ENCODE measurements at places on chromosomes 3 and 15.
A peak's percentile ranks its signal among the peaks of the same experiment; 100 is the strongest.

- no peak for DNase-seq
Observed at GRCh38 chr3:20079621-20080020, 39.4 kb downstream of the KAT2B start.

GRCh38 chr3:179697736-179698332 lies 45.0 kb downstream of the USP13 start:
- DNase-seq: no peak

GRCh38 chr3:33211444-33211843 lies 7.2 kb downstream of the SUSD5 start:
- no peak for DNase-seq

- DNase-seq: no peak
Observed at GRCh38 chr3:105323274-105323599, 43.5 kb upstream of the ALCAM start.

- DNase-seq: peak; percentile 43
Observed at GRCh38 chr3:8416965-8417364, 84.7 kb upstream of the LMCD1 start.

- DNase-seq: no peak
Observed at GRCh38 chr3:144229953-144230352, 258.3 kb downstream of the DIPK2A start.

- DNase-seq: no peak
Observed at GRCh38 chr3:119582178-119582577, 2.9 kb downstream of the ADPRH start.

- DNase-seq: peak; percentile 60
Observed at GRCh38 chr3:126752303-126753190, 48.5 kb downstream of the CHCHD6 start.

GRCh38 chr3:46231323-46231722 lies 10.9 kb upstream of the CCR3 start:
- DNase-seq: no peak

- DNase-seq: peak; percentile 53
Observed at GRCh38 chr15:33915571-33916407, 52.5 kb upstream of the CHRM5 start.

DNA sequence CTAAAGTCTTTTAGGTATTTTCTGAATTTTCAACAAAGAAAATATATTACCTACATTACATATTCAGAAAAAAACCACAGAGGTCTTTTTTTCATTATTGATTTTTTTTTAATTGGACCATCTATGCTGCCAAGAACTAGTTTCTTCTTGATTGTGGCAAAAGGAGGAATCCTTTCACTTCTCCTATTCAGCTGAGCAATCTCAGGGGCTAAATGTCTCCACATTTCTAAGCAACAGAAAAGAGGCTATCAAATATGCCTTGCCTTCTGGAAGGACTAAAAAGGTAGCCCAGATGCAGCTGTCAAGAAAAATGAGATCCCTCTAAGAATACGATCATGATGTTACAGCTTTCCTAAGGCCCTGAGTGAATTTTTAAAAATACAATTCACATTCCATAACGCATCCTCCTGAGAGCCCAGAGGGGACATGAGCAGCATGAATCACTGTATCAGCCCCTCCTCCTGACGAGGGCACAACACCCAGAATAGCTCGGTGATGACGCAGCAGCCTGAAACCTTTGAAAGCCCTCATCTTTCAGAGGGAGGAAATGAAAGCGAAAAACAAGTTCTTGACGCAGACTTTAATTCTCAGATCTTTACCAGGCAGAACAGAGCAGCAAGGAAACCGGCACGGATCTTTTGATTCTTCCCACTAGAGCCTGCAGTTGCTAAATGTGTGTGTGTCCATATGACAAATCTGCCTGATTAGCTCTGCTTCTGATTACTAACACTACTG lies 24.6 kb downstream of the RUBCN start:
- peak; percentile 43 for DNase-seq

DNA sequence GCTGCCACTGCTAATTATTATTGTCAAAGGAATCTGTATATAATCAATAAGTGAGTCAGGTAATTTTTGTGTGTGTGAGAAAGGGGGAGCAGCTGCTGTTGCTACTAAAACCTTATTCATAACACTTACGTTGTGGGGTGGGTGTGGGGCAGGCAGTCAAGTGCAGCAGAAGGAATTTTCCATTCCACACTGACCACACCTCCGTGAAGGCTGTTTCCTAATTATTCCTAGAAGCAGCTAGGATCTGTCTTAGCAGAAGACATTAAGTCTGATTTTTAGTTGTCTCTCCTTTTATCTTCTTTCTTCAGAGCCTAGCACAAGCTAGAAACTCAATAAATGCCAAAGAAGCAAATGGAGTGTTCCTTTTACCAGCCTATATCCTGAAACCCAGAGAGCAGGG lies 4.0 kb upstream of the U2SURP start:
- no peak for DNase-seq

DNA sequence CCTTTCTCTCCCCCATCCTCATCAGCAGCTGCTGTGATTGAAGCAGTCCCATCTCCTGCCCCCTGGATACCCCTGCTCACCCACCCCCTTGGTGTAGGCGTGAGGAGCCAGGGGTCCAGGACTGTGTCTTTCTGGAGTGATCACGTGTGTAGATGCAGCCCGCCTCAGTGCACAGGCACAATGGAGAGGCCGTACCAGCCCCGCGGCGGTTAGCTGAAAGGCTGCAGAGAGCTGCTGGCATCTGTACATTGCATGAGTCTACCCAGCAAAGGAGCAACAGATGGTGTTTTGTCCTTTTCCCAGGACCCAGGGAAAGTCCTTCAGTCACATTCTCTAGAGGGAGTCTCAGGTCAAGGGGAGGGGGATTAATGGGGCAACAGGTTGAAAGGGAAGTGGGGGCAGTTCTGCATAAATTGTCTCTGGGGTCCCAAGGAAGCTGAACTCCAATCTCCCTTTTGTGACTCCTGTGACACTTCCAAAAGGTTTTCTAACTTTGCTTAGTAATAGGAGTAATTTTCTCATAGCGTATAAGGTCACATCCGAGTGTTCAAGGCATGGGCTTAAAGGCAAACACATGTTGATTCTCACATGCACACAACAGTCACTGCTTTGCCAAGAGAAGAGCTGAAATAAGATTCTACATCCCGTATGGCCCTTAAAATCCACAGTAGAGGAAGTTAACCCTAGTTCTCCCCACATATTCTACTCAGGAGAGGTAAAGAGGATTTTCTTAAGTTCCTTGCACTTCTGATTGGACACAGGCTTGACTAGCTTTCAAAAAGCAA lies 7.1 kb downstream of the CSPG5 start:
- DNase-seq: no peak

DNA sequence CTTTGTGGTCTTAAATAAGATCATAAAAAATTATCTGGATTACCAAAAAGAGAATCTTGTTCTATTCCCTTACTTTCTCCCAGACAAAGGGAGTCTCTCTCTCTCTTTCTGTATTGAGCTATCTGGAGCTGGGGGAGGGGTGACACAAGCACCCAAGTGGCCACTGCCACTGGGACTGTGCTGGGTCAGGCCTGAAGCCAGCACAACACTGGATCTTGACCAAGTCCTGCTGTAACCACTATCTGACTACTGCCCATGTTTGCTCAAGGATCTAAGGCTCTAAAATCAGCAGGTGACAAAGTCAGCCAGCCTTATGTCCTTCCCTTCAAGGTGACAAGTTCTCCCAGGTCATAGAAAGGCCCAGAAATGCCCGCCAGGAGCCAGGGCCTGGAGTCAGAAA lies 75.0 kb upstream of the SPATA16 start:
- DNase-seq: no peak

GRCh38 chr3:196976941-196977340 lies 8.3 kb upstream of the PIGZ start:
- DNase-seq: no peak

- DNase-seq: no peak
Observed at GRCh38 chr3:16378920-16379319, 113.9 kb downstream of the OXNAD1 start.

DNA sequence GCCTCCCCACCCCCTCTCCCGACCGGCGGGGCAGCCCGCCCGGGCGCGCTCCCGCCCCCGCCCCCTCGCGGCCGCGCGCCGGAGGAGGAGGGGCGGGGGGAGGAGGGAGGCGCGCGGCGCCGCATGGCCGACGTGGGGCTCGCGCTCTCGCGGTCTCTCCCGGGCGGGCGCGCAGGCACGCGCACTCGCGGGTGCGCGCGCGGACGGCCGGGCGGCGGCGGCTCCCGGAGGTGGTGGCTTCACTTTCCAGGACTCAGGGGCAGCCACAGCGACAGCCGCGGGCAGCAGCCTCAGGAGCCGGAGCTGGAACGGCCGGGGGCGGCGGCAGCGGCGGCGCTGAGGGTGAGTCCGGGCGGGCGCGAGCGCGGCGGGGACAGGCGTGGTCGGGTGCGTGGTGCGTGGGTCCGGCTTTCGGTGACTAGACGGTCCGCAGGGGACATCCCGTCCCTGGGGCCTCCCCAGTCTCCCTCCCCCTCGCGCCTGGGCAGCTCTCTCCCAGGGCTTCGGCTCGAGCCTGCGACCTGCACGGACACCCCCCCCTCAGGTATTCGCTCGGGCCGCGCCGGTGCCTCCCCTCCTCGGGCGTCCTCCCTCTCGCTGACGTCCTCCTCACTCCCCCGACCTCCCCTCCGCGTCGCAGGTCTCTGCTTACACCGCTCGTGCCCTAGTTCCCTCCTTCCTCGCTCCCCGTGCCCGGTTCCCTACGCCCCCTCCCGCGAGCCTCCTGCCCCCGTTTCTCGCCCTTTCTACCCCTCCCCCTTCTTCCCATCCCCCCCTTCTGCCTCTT lies at the start of gene UBE2E2:
TSS of gene UBE2E2 (plus strand) at position 407 of the 787 bp plus-strand sequence.
- peak; percentile 45 for DNase-seq

GRCh38 chr15:60804986-60805949 lies 326.3 kb upstream of the ICE2 start:
- DNase-seq: no peak

DNA sequence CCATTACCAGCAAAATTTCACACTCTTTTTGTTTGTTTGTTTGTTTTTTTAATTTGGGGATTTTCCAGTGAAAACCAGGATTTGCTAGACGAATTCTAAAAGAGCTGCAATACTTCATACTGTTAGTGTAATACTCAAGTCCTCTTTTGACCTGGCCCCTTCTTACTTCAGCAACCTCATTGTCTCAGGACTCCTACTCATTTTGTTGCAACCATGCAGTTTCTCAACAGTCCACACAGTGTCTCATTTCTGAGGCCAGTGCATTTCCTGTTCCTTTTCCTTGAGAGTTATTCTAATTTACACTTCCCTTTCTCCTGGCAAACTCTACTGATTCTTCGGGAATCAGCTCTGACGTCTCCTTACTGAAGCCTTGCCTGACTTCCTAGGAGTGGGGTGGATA lies 35.6 kb downstream of the NSUN3 start:
- DNase-seq: peak; percentile 15

DNA sequence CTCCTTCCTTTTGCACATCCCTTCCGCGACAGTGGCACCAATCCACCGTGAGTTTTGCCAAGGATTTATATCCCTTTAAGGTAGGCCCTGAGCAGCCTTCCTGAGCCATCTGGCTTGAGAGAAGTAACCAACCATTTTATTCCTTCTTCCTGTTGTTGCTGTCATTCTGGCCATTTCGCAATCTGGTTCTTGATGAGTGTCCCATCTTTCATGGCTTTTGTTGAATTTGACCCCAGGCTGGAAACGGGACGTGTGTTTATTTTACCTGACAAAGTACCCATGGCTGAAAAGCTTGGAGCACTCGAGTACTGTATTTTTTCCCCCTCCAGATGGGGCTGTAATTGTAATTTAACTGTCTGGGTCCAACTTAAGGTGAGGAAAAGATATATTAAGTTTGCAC lies 173.4 kb downstream of the WNT5A start:
- DNase-seq: no peak

GRCh38 chr3:121819236-121819635 lies 15.6 kb downstream of the IQCB1 start:
- no peak for DNase-seq

- no peak for DNase-seq
Observed at GRCh38 chr3:141116721-141117120, 65.6 kb downstream of the SPSB4 start.

GRCh38 chr3:11591391-11592282 lies 52.1 kb downstream of the VGLL4 start:
- no peak for DNase-seq

DNA sequence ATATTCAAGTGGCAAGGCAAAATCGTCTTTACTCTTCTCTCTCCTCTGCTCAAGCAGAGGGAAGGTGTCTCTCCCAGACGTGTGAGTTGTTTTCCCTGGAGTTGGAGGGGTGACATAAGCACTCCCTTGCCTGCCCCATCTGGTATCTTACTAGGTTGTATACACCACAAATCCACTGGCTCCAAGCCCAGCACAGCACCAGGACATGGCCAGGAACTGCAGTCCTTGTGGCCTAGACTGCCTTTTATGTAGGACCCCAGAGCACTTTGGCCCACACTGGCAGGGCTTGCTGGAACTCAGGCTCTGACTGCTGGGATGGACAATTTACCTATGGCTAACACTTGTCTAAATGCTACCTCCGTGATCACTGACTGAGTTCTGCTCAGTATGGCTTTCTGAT lies 34.0 kb downstream of the DZIP3 start:
- no peak for DNase-seq

DNA sequence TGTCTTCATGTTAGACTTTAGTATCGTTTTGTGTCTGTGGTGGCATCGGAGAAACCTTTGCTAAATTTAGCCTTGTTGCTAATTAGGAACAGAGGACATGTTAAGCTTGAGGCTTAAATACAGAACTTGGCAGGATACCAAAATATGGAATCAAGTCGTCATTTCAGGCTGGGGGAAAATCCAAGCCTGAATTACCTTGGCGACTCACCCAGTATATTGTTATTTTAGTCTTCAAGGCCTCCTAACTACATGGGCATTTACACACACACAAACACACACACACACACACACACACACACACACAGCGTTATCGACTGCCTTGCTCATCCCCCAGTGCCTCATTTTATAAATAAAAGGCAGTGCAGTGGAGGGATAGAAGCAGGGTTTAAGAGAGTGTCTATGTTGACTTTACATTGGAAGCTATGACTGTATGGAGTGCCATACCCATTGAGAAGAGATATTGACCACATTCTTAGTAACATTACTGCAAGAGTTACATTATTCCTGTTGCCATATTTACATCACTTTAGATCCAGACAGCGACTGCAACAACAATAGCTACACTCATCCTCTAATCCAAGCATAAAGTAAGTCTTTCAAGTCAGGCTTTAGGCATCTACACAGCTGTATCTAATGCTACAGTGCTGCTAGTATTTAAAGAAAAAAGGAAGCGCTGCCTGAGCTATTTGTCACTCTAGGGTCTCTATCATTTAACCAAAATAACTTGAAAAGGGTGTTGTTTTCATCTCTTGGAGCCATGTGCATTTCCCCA lies 210.8 kb upstream of the SEMA6D start:
- no peak for DNase-seq

GRCh38 chr15:31344823-31345605 lies 18.4 kb downstream of the KLF13 start:
- no peak for DNase-seq

- no peak for DNase-seq
Observed at GRCh38 chr15:29945943-29946596, 123.8 kb upstream of the TJP1 start.

GRCh38 chr3:52232279-52233107 lies 6.5 kb downstream of the TWF2 start:
- no peak for DNase-seq

DNA sequence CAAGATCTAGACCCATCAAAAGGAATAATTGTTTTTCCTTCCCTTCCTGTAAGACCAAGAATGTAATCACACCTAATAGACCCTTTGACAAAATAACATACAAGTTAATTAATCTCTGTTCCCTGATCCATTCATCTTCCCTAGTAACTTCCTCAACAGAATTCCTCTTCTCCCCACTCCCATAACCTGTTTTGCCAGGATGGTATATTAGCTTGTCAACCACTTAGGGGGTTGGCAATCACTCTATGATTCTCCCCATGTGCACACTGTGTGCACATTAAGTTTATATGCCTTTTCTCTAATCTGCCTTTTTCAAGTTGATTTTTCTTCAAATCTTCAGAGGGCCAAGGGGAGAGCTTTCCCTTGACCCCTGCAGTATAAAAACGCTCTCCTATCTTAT lies 2.7 kb upstream of the ATP11B start:
- no peak for DNase-seq
